Stimulated activated CD4-positive, alpha-beta T cell treated with anti-CD3 and anti-CD28 coated beads, TNF-alpha, amount 100 ng/mL, for 1 hour (primary cell): ENCODE measurements at places on chromosomes 3 and 15.

DNA sequence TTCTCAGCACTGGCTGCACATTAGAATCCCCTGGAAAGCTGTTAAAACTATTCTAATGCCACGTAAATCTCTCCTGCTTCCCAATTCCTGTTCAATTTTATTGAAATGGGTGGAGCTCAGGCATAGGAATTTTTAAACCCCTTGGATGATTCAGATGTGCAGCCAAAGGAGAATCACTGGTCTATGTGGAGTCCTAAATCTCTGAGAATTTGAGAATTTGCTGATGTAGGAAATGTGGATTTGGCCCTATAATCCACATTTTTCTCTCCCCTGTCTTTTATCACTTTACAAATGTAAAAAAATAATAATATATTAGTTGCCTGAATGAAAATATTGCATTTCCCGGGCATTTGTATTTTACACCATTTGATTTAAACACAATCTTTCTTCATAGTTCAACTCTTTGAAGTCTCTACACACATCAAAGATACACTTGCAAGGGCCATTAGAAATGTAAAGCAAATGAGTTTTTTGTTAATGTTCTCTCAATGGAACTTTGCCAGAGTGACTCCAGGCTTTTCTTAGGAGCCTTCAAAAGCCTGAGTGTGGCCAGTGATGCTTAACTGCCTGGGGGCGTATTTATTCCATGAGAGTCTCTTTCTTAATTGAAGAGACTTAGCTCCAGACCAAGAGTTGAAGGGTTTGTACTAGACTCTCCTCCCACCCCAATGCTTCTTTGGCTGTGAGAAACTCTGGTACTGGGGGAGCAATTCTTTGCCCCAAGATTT, 48.8 kb upstream of the PTX3 start:
- no peak for DNase-seq

DNA sequence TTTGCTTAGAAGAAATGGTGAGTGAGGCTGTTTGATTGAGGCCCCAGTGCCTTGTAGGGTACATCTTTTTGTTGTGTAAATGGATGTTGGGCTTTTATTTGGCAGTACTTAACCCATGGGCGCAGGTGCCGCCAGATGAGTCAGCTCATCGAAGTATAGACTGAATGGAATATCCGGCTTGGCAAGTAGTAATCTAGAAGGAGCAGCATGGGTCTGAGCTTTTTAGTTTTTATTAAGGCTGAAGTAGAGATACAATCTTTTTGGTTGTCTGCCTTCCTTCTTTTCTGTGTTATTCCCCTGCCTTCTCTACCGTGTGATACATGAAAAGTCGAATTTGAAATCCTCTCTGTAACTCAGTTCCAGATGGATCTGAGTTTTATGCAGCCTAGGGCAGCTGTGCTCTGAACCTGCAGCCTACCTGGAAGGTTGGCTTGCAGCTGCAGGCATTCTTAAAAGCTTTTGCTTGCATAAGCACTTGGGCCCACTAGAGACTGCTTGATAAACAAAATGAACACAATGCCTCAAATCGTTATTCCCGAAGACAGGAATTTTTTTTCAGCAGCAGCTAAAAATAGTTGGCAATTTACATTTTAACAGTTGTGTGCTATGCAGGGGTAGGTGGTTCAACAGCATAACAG, 177.5 kb upstream of the CGNL1 start:
- no peak for DNase-seq

DNA sequence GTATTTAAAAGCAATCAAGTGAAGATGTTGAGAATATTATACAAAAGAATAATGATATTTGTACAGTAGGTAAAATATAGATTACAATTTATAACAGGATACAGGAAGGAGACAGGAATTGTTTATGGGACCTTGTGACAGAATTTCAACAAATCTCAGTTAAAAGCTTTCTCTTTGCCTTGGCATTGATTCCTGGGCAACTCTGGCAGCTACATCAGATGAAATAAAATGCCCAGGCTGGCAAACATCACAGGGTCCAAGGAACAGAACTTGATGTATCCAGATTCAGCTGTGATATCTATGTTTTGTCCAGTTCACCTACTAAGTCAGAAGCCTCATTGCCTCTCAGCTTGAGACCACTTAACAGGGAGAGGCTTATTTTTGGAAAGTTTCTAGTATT, 473.1 kb downstream of the MCTP2 start:
- DNase-seq = no peak

DNA sequence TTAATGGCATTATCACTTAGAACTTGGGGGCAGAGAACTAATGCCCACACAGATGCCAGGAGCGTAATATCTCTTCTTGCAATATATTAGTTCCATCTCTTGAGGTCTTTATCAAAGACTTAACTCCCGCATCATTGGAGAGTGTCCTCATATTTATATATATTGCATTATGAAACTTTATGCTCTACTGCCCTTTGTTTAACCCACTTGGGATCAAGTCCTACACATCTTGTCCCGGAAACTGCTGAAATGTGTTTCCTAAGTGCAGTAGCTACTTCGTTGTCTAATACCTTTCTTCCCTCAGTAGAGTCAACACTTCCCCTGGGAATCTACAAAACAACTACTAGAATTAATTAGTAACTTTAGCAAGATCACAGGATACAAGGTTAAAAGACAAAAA, 1029.2 kb downstream of the OTOL1 start:
- DNase-seq = no peak

DNA sequence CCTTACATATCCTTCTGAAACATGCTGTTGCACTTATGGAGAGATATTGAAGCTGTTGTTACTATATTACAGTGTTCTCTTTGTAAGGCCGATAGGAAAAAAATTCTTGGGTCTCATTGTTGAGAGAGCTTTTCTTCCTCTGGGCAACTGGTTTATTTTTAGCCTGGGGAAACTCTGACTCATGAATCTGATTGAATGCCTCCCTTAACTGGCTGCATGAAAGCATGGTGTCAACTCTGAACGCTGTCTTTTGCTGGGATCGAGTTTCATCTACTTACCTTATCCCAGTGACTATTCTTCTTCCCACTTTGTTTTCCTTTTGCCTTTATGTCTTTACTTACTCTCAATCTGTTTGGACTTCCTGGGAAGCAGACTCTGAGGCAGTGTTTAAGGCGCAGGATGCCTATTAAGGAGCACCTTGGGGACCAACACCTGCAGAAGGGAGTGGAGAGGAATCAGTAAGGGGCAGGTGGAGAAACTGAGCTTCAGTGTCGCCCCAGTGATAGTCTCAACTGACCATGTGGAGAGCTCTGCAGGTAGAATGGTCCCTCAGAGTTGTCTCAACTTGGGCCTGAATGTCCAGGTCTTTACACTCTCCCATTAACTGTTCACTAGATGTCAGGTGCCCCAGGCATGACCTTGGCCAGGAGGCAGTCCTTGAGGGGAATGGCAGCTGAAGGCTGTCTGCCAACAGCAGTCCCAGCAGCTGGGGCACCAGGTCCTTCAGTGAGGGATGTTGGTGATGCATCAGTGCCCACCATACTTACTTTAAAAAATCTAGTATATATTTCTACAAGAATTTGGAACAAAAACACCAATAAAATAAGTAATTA, 88.9 kb upstream of the CCNL1 start:
- no peak for DNase-seq

GRCh38 chr3:148265841-148266240, 431.9 kb upstream of the AGTR1 start:
- no peak for DNase-seq

DNA sequence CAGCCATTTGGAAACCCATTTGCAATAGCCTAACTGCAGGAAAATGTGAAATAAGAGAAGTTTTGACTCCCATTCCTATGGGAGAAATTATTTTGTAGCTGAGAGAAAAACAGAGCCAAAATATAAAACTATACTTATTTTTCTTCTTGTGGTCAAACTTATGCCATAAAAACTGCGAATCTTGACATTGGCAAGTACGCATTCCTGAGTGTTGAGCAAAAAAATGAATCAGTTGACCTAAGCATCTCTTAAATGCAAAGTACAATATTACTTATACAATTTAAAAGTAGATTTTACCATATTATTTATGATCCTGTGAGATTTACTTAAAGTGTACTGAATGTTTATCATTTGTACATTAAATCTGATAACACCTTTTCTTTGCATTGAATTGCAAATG, 50.1 kb upstream of the CMC1 start:
- DNase-seq = no peak

GRCh38 chr15:64046421-64047153, at the start of gene DAPK2:
Gene DAPK2 (minus strand): TSS chr15:64046485. CDS start chr15:64040261, 6,224 bp downstream.
- peak; percentile 35 for DNase-seq

DNA sequence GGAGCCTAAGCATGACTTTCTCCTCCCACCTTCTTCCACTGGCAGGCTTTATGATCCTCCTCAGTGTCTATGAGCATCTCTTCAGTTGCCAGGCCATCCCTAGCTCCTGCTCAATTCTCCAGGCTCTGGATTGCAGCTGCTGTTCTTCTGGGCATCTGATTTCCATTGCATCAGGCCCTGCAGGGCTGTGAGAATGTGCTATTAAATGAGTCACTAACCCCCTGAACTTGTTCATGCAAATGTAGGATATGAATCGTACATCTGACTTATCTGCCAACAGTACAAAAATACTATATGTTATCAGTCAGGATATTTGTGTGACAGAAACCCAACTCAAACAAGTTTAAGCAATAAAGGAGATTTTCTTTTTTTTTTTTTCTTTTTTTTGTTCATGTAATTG, 11.9 kb downstream of the GPR176 start:
- no peak for DNase-seq

GRCh38 chr3:149783576-149783975, 8.8 kb downstream of the ANKUB1 start:
- no peak for DNase-seq

GRCh38 chr3:38006445-38006995, 15.9 kb downstream of the VILL start:
- DNase-seq = no peak

DNA sequence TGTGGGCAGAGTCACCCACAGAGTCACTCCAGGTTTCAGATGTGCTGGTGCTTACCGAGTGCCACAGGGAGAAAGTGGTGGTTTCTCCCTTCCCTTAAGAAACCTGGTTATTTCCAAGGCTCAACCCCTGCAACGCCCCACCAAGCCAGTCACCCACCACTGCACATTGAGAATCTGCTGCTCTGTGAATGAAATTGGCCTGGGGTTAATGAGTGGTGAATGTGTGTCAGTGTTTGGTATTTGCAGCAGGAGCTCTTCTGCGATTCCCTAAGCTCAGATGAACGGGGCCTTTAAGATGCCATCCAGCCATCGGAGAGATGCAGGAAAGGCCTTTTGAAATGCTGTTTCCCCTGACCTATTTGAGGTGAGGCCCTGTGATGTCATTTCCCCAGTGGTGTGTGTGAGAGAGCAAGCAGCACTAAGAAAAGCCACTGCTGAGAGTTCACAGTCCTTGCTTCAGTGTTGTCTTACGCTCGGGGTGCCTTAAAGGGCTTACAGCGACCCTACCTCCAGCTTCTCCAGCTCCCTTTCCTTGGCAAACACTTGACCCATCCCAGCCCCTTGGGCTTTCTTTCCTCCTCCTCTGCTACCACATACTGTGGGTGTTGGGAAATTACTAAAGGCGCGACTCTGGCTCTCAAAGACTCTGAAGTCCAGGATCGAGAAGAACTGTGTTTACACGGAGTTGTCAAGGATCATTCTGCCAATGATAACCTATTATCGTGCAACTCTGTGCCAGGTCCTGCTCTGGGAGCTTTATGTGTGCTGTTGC, 68.9 kb downstream of the SMAD3 start:
- DNase-seq = no peak

DNA sequence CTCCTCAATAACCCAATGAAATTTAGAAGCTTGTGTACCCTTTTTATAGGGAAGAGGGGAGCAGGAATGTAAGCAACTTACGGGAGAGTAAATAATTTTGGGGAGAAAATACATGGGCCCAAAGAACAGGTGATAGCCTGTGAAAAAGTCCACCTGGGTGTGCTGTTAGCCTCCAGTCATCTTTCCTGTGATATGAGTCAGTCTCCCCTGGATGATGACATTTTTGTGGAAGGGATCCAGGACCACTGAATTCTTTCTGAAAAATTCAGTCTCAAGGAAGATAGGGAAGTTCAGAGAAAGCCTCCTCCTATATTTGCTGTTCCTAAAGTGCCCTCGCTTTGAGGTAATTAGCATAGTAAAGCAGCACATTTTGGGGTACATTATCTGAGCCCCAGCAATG, 149.8 kb downstream of the SQOR start:
- no peak for DNase-seq

- no peak for DNase-seq
Observed at GRCh38 chr3:51729042-51729633, 22.3 kb downstream of the GRM2 start.

GRCh38 chr15:77527164-77527778, 105.4 kb downstream of the LINGO1 start:
- DNase-seq = no peak

DNA sequence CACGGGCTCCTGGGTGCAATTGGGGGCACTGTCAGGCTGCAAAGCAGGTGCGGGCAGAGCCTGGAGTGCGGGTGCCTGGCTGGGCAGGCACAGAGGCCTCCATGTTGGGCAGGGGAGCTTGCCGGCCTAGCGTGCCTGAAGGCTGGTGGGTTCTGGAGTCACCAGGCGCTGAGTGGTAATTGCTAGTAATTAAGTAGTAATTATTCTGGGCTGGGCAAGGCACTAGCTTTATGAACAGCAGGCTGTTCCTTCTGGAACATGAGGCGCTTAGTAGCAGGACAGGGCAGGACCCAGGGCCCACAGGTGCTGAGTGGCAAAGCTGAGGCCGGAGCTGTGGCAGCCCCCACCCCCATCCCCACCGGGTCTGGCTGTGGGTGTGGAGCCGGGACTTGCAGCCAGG, 25.3 kb downstream of the PLXNA1 start:
- no peak for DNase-seq

DNA sequence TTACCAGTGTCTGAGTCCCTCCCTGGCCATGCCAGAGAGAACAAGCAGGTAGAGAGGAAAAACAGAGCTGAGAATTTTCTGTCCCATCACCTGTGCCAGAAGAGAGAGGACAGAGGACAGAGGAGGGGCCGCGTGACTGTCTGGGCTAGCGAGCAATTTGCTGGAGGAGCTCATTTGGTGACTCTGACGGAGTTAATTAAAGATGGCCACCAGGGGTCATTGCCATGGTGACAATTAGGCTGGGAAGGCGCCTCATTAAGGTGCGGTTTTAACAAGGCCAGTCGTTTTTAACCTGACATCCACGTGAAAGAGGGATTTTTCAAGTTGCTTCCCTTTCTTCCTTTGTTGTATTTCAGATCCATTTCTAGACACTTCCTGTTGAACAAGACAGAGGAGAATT, 72.4 kb downstream of the RHCG start:
- no peak for DNase-seq

DNA sequence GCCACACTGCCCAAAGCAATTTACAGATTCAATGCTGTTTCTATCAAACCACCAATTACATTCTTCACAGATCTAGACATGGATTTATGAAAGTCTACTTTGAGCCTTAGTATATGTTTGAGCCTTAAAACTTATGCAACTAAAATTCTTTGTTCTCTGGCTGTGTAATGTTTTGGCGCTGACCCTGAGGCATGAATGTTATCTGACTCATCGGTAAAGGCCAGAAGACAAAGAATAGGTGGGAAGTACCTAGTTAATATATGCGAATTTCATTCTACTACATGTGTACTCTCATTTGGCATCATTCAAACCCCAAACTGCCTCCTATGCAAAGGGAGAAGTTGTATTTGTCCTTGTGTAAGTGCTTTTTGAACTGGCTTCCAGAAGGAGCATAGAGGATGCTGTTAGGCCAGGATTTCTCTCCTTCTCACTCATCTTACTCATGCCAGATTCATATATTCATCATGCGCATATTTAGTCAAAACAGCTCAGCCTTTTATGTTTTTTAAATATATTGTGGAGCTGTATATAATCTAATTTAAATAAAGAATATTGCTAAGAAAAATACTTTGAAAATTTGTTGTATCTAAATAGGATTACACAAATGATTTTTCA, 204.2 kb downstream of the NFKBIZ start:
- DNase-seq = no peak

GRCh38 chr15:68910816-68911215, 19.5 kb upstream of the SPESP1 start:
- DNase-seq = no peak
